Pancreas (tissue), 10 donors: ENCODE measurements at places on chromosomes 6 and 20.

- DNase-seq, result peak; percentile 67
Measured at GRCh38 chr20:62860924-62861691, 514 bp downstream of the TCFL5 start.

- no peak for DNase-seq
Measured at GRCh38 chr6:39100358-39100757, 14.6 kb downstream of the SAYSD1 start.

GRCh38 chr6:137734005-137734874 is 132.8 kb upstream of the TNFAIP3 start:
- DNase-seq, result no peak

DNA sequence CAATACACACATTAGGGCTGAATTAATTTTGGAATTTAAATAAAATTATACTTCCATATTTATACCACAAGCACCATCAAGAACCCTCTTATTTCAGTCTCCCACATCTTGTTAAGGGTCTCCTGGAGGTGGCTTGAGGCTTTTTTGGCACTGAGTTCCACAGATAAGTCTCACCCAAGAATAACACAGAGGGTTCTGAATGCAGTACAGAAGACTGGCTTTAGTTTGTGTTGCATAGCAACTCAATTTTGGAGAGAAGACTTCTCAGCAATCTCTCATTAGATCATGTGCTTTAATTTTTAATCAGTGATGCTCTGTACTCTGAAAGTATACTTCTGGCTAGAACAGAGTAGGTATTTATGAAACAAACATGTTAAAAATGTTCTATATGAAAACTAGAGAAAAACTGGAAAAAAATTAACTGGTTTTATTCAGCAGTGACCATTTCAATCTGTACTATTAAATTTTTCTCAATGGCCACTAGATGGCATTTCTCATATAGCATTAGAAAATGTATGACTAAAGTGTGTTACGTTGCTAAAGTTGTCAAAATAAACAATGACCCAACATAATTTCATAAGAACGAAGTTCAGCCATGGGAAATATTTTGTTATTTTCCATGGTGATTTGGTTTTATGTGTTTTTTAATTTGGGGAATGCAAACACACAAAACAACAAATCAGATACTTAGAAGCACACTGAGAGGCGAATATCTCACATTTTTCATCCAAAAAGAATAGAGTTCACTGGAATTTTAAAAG is 32.7 kb upstream of the MAP7 start:
- DNase-seq, result no peak

GRCh38 chr6:56458324-56458884 is 184.3 kb downstream of the DST start:
- no peak for DNase-seq

DNA sequence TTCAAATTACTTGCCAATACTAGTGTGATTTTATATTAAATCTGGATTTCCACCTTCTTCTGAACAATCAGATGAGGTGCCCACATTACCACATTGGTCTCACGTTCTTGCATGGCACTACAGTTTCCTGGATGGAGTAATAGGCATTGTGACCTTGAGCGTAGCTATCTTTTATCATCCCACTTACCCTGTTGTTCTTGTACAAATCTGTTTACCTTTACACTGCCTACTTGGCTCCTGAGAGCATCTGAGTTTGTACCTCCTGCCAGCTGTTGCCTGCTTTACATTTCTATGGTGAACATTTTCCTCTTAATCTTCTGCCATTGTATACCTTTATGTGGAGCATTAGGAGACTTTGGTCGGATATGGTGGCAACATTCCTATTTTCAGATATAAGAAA is 90.7 kb downstream of the AKAP7 start:
- DNase-seq, result no peak

GRCh38 chr6:143939364-143939763 is 68.7 kb downstream of the PLAGL1 start:
- DNase-seq, result no peak

GRCh38 chr6:64256483-64256882 is 620.9 kb downstream of the PHF3 start:
- DNase-seq, result no peak

DNA sequence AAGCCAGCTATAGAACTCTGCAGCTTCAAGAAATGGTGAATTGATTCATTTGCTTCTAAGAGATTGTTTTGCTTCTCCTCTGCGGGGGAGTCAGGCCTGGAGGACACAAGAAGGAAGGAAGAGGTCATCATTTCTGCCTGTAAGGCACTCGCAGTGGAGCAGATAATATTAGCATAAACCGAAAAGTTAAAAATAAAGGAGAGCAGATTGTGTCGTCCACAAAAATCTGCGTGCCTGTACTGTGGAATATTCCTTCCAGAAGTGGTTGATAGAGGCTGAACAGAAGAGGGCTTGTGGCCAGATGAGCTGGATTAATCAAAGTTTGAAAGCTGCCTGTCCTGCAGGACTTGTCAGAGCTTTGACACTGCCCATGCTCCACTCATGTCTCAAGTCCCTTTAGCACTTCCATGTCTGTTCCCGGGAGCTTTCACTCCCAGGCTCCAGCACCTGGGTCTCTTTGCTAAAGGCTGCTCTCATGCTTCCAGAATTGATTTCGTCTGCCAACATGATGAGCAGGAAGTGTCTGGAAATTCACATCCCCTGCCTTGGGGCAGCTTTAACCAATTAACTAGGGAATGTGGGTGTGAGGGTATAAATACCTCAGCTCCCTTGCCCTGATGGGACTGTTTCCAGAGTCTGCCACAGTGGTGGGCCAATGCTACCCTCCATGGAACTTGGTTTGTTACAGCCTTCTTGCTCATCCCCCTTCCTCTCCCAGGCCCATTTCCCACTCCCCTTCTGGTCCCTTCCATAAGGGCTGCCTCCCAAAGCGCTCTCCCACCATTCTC is 65.1 kb upstream of the STX16 start:
- DNase-seq, result no peak

DNA sequence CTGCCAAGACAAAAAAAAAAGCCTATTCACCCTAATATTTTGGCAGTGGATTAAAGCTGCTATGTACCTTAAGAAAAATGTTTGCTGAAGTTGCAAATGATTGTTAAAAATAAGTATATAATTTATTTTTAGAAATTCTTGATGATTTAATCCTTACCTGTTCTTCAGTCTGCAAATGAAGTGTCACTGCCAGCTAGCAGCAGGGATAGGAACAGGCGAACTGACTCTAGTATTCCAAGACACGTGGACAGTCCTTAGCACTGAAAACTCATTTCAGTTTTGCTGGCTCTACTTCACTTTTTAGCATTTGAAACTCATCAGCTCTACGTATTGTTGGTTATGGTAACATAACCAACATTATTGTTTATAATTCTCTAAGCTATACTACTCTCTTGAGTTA is 204.4 kb upstream of the ID4 start:
- DNase-seq, result no peak

- no peak for DNase-seq
Measured at GRCh38 chr20:23197836-23198235, 111.7 kb upstream of the CD93 start.

- DNase-seq, result no peak
Measured at GRCh38 chr6:130466052-130466747, 100.4 kb downstream of the TMEM200A start.

DNA sequence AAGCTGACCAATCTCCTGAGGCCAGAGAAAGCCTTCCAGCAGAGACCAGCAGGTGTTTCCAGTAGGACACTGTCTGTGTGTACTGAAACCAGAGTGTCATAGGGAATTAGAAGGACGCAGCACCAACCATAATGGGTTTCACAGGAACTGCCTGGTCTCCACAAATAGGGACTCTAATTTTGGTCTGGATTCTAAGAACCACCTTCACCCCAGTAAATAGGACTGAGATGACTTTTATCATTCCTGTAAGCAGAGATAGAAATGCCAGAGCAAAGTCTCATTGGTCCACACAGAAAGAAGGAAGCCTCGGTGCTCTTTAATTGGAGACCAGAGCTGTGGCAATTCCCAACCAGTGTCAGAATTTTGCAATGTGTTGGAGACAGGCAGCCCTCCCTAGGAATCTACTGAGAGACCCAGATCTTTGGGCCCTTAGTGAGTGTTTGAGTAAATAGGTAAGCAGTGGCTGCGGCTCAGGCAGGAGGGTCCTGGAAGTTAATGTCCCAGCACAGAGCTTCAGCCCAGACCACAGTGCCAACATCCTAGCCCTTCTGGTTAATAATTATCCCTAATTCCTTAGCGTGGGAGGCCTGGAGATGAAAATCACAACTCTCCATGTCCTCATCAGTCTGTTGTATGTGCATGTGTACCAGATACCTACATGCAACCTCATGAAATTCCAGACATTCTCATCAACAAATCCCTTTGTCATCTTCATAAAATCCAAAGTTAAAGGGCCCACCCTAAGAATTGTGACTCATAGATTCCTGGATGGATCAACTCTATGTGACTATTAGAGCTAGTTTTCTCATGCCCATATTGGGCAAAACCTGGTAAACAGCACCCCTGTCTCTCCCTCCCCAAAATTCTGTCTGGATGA is 81.2 kb downstream of the UNC5CL start:
- no peak for DNase-seq

DNA sequence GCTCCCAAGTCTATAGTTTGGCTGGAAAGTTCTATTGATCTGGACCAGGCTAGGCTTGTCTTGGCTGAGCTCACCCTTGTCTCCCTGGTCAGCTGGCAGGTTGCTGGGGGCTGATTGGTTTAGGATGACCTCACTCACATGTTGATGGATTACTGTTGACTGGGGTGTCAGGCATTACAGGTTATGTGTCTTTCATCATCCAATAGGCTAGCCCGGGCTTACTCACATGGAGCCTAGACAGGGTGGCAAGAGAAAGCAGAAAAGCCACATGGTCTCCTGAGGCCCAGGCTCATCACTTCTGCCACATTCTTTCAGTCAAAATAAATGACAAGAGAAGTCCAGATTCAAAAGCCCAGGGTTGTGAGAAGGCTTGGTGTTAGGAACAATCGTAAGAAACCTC is 103.5 kb downstream of the BFSP1 start:
- no peak for DNase-seq

DNA sequence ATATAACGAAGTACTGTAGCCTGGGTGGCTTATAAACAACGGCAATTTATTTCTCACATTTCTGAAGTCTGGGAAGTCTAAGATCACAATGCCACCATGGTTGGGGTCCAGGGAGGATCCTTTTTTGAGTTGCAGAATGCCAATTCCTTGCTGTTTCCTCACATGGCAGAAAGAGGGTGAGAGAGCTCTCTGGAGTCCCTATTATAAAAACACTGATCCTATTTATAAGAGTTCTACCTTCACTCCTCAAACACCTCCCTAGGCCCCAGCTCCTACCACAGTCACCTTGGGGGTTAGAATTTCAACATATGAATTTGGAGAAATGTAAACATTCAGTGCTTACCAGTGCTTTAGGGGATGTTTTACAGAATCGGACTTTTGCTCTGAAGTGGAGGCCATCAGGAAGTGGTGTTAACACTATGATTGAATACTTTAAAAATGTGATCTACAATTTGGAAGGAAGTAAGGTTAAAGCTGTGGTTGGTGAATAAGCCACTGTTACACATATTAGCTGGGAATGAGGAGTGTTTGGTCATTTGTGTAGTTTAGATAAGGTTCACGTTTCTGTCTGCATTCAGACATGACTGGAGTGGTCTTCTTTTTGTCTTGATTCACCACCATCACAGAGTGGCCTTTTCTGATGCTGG is 79.9 kb upstream of the SPTLC3 start:
- no peak for DNase-seq

GRCh38 chr20:3716195-3716834 is 3.9 kb upstream of the SIGLEC1 start:
- DNase-seq, result no peak

GRCh38 chr20:59335377-59335776 is 35.0 kb downstream of the EDN3 start:
- DNase-seq, result no peak

DNA sequence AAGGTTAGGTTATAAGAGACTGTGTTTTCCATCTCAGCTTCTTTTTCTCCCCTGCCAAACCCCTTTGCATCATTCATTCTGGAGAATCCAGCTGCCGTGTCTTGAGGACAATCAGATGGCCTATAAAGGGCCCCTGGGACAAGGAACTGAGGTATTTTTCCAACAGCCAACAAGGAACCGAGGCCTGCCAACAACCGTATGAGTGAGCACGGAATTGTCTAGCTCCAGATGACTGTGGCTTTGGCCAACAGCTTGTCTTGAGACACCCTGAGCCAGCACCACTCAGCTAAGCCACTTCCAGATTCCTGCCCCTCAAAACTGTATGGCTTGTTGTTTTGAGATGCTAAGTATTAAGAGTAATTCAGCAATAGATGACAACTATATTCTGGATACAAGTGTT is 433.7 kb upstream of the HSF2 start:
- no peak for DNase-seq

DNA sequence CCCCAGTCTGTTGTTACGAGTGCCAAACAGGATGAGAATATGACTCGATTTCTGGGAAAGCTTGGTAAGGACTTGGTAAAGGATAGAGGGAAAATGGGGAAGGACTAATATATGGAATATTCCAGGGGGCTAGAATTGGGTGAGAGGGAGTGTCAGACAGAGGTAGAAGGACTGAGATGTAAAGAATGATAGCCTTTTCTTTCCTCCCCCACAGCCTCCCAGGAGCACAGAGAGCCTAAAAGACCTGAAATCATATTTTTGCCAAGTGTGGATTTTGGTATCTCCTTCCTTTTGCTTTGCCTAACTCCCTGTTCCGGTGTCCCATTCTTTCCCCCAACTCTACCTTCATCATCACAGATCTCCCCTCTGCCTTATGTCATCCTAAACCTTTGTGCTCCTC is 3.1 kb downstream of the MSH5 start:
- no peak for DNase-seq

DNA sequence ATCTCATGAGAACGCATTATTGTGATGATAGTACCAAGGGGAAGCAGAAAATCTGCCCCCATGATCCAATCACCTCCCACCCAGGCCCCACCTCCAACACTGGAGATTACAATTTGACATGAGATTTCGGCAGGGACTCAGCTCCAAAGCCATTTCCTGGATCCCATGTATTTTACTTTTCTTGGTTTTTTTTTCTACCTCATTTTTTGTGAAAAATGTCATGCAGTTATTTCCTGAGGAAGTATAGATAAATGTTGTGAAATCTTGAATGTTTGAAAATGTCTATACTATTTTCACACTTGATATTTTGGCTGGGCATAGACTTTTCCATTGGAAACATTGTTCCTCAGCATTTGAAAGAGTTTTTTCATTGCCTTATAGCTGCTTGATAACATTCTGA is 9.1 kb upstream of the BRPF3 start:
- no peak for DNase-seq

DNA sequence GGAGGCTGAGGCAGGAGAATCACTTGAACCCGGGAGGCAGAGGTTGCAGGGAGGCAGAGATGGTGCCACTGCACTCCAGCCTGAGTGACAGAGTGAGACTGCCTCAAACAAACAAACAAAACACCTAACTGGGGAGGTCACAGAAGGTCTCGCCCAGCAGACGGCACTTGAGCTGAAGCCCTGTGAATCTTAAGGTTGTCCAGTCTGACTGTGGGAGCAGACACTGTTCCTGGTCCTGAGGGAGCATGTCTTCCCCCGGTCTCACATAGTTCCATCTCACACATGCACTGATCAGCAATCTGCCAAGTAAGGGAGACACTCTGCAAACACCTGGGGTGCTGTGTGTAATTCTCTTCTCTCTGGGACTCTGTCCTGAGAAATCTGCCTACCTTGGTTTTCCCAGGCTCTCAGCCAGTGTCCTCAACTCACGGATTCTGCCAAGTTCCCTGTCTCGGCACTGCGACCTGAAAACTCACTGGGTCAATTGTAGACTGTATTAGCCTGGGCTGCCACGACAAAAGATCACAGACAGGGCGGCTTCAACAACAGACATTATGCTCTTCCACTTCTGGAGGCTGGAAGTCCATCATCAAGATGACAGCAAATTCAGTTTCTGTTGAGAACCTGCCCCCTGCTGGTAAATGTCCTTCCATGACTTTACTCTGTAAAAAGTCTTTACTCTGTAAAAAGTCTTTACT is 94.3 kb downstream of the JPH2 start:
- no peak for DNase-seq
